Pancreas (tissue), 10 donors: ENCODE measurements at places on chromosomes 5 and 9. TPM values are rescaled to one million over a fixed set of nuclear protein-coding genes. Genes with fewer than 3 reads are reported as not detected.

The AQP7 gene
- total RNA-seq, result 2.0 TPM

The LCN1 gene
- not detected for total RNA-seq

The SMIM32 gene
- 0.28 TPM for total RNA-seq

The C9orf72 gene
- total RNA-seq, result 8.9 TPM

The BAAT gene
- total RNA-seq, result 0.43 TPM

The KIF4B gene
- total RNA-seq, result not detected

The ACOT12 gene
- total RNA-seq, result 0.44 TPM

The IL3 gene
- total RNA-seq, result not detected

The P4HA2 gene
- 85.7 TPM for total RNA-seq

The CDH18 gene
- total RNA-seq, result 0.20 TPM
